Peyer's patch (tissue), 4 donors: ENCODE measurements at places on chromosomes 7 and 10. TPM values are rescaled to one million over a fixed set of nuclear protein-coding genes. Genes with fewer than 3 reads are reported as not detected.

DNA sequence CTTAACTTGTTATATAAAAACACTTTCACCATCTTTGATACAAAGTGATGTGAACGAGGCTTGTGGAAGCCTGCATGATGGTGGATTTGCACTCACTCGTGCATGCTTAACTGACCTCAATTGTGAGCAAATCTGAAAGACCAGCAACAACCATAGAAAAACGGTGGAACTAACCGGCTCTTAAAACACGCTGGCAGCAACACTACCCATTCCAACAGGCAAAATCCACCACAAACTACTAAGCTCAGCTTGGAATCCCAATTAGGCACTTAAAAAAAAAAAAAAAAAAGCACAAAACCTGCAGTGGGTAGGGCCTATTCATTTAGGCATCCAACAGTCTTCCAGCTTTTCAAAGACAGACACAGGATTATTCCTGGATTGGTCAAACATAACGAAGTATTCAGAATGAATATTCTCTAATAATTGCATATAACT lies 1.8 kb downstream of the GDI2 start:
- no peak for DNase-seq

Gene CFTR
- total RNA-seq = 58.6 TPM

DNA sequence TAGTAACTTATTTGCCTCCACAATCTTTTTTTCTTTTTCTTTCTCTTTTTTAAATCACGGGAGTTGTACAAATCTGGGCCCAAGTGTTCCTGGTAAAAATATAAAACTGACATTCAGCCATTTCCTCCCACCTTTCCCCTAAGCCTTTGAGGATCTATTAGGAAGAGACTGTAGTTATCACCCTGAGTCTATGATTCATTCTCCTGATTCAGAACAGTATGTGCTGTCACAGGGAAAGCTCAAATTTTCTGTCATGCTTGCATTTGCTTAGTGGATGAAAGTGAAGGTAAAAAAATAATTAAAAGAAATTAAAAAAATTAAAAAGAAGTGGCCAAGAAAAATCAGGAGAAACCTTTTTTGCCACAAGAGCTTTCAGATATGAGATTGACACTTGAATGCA lies 71.7 kb downstream of the KIF20B start:
- no peak for DNase-seq

DNA sequence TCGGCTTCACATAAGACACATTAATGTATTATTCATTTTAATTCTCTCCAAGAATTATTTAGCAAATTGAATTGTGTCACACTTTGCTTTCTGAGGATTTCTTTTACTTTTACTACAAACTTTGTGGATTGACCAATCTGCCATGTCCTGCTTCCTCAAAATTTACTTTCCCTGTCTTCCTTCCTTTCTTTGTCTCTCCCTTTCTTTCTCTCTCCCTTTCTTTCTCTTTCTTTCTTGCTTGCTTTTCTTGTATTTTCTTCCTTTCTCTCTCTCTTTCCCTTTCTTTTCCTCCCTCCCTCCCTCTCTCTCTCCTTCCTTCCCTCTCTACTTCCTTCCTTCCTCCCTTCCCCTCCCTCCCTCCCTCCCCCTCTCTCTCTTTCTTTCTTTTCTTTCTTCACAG lies 37.8 kb downstream of the SP8 start:
- no peak for DNase-seq
